Activated naive CD4-positive, alpha-beta T cell treated with anti-CD3 and anti-CD28 coated beads for 36 hours (primary cell): ENCODE measurements at places on chromosomes 13 and 19.

DNA sequence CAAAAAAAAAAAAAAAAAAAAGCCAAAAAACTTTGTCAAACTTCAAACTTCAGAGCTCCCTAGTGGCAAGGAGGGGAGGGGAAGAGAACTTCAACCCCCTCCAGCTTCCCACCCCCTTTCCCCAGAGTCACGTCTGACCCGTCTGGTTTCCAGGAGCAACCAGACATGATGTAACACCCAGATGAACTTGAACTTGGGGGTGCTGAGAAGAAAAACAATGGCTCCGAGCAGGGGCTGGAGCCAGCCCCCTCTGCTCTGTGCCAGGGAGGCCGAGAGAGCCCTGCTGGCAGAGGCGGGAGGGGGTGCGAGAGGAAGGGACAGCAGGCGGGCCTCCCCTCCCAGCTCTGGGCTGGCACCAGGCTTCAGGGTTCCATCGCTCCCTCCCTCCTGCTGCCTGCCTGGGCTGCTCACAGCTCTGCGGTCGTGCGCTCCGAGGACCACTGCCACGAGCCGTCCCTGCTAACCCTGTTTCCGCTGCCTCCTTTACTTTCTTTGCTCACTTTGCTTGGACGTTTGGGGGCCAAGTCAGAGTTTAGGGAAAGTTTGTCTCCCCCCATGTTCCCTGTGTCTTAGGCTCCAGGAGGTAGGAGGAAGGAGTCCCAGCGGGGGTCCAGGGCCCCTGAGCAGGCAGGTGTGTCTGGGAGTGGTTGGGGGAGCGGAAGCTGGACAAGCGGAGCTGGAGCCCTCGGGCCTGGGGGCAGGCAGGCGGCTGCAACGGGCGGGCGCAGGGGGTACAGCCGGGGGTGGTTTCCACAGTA, 11.1 kb downstream of the LYL1 start:
- no peak for DNase-seq

- DNase-seq: no peak
These were observed 68.2 kb downstream of the MBD3L1 start for GRCh38 chr19:8900421-8900820.

GRCh38 chr19:902446-903226, 9.4 kb downstream of the RNU6-9 start:
- no peak for DNase-seq

- no peak for DNase-seq
These were observed 115.3 kb downstream of the STOML3 start for GRCh38 chr13:38875186-38875875.

GRCh38 chr19:50486823-50487515, 10.3 kb upstream of the GARIN5A start:
- DNase-seq: peak; percentile 75

DNA sequence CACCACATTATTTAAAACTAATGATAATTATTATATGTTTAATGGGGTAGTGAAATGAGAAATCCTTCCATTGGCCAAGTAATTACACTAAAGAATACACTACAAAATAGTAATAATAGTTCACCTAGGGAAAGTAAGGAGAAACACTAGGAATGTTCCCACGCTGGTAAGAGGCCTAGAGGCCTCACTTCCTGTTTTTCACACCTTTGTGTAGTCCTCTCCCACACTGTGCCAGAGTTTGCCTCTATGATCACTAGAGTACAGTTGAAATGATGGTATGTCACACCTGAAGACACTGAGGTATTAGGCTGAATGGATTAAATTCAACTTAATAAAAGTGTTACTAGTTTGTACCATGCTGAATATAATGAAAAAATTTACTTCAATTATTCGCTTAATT, 1348.0 kb upstream of the ATXN8OS start:
- no peak for DNase-seq

- no peak for DNase-seq
These were observed 1.3 kb upstream of the AKT2 start for GRCh38 chr19:40286235-40286970.

GRCh38 chr13:44197791-44198770, 175.5 kb upstream of the SERP2 start:
- peak; percentile 65 for DNase-seq

GRCh38 chr13:98766697-98767096, 14.2 kb upstream of the SLC15A1 start:
- no peak for DNase-seq

- DNase-seq: peak; percentile 48
These were observed 19.9 kb downstream of the TINCR start for GRCh38 chr19:5547881-5548280.

DNA sequence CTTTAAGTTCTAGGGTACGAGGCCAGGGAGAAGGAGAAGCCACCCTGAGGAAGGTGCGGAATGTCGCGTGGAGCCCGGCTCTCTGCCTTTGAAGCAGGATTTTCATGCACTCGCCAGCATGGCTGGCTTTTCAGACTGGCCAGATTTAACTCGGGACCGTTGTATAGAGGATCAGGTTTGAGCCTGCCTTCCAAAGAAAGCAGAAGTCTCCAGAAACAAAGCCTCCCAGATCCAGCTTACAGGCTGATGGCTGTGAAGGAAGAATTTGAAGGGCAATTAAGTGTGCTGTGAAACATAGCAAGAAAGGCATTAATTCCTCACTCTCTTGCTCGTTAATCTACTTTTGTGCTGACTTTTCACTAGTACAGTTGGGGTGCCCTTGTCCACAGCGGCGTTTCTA, 140.2 kb downstream of the SOX1 start:
- no peak for DNase-seq

DNA sequence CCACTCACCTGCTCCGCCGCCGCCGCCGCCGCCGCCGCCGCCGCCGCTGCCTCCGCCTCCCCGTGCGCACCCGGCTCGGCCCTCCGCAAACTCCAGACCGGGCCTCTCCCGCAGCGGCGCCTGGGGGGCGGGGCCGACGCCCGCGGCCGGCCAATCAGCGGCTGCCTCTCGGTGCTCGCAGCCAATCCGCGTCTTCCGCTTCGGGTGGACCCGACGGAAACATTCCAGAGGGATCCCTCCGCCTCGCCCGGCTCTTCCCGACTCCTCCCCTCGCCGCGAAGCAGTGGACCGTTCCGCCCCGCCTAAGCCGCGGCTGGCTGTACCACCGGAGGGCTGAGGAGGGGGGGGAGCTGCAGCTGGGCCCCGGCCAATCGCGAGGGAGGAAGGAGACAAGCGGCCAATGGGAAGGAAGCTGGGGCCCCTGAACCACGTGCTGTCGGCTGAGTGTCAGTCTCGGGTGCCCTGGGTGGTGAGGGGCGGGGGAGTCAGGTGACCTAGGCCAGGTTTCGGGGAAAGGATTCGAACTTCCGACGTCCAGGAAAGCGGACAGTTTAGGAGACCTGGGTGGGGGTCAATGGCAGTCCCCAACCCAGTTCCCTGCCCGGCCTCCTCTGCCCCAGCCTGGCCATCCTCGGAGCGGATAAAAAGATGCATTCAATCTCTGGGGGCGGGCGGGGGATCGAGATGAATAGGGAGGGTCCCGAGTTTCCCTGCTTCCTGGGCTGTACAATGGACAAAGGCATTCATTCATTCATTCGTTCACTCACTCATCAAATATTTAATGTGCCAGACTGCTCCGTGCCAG, at the start of gene GIPC1:
Gene GIPC1 (minus strand): TSS at position 99 of the 805 bp plus-strand sequence. CDS start 13,151 bp downstream, outside the sequence.
- peak; percentile 85 for DNase-seq

DNA sequence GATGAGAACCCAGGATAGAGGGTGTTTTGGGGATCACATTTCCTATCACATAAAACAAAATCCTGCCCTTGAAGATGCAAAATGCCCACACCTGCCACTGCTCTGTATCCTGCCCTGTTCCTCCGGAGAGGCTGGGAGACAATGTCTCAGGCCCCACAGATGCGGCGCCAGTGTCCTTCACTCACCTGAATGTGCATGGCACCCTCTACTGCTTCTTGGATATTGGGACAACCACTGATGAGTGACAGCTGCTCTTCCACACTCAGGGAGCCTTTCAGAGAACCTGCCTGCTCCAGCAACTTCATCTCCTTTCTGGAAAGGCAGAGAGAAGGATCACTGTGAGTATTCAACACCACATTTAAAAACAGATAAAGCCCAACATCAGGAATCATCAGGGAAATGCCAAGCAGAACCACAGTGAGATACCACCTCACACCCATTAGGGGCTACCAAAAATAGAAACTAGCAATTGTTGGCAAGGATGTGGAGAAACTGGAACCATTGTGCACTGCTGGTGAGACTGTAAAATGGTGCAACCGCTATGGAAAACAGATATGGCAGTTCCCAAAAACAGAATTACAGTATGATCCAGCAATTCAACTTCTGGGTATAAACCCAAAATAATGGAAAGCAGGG, 36.4 kb downstream of the CRYL1 start:
- DNase-seq: peak; percentile 30

DNA sequence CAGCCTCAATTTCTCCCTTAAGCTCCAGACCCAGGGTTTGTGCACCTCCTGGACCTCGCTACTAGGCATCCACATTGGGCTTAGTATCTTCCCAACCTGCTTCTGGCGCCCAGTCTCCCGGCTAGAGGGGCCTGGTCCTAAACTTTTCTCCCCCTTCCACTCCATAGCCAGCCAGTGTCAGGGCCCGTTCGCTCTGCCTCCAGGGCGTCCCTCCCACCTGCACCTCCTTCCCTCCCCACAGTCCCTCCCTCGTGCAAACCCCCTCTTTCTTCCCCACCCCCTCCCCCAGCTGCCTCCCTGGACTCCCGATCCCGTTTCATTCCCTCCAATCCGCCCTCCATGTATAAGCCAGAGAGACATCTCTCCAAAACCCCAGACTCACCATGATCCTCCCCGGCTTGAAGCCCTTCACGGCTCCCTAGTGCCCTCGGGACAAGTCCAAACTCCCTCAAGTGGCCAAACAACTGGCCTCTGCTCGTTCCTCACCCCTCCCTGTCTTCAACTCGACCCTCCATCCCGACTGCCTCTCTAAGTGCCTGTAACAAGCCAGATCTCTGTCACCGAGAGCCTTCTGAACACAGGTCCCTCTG, 997 bp upstream of the SAMD4B start:
- peak; percentile 43 for DNase-seq

DNA sequence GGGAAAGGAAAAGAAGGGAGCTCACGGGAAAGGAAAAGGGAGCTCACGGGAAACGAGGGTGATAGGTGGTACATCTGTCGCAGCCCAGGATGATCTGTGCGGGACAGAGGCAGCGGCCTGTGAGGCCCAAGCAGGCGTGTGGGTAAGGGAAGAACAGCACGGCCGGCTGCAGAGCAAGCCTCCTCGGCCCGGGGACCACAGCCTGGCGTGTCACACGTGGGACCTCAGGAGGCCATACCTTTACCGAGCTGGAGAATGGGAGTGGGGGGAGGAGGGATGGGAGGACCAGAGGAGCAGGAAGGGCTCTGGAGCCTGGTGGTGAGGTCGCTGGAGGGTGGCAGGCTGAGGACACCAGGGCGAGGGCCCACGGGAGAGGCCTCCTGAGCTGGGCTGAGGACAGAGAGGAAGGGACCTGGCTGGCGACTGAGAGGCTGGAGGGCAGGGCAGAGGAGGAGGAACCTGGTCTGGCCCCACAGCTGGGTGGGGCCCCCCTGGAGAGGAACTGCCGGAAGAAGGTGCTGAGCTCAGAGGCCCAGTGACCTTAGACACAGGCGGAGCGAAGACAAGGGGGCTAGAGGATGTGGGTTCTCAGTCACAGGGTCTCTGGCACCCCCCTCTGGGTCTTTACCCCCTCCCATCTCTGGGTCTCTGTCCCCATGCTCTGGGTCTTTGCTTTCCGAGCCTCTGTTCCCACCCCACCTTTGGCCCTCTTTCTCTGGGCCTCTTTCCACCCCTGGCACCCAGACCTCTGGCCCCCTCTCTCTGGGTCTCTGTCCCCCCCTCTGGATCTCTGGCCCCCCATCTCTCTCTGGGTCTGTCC, 2.9 kb upstream of the FTL start:
- peak; percentile 62 for DNase-seq

DNA sequence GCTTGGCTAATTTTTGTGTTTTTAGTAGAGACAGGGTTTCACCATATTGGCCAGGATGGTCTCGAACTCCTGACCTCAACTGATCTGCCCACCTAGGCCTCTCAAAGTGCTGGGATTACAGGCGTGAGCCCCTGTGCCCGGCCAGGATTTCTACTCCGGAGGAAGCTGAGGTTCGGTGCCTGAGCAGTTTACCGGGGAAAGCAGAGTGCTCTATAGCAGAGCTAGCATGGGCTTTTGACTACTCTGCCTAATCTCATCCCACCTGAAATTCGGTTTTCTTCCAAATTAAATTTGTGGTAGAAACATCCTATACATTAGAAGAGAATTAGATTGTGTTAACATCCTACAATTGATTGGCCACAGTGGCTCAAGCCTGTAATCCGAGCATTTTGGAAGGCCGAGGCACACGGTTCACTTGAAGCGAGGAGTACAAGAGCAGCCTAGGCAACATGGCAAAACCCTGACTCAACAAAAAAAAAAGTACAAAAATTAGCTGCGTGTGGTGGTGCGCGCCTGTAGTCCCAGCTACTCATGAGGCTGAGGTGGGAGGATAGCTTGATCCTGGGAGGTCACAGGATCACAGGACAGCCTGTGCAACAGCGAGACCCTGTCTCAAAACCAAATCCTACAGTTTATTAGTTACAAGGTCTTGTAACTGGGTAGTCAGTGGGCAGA, 1.6 kb downstream of the RPL13A start:
- no peak for DNase-seq

- no peak for DNase-seq
These were observed 26.9 kb upstream of the IGFL4 start for GRCh38 chr19:46067691-46068090.

GRCh38 chr13:35600137-35600536, 123.6 kb upstream of the MAB21L1 start:
- no peak for DNase-seq

DNA sequence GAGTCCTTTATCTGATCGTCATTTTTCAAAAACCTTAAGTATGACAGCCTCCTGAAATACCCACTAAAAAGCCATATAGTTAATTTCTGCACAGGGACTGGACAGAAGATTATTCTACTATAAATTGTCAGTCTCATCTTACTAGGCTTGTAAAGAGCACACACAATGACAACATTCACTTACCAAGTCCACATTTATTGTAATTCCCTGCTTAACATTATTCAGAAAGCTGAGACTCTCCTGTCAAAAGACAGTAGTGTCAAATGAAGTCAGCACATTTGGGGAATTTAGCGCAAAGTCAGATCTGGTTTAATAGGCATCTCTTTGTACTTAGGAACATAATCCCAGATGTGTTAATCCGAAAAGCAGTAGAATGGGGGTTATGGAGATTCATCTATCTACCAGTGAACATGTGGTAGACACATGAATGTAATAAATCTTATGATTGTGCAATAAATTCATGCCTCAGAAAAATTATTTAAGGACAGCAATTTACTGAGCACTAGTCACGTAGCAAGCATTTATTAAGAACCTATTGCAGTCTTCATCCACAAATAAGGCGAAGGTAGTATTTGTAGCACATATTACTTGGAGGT, 224.6 kb upstream of the GPC6 start:
- no peak for DNase-seq

- DNase-seq: peak; percentile 57
These were observed 4.7 kb upstream of the IRS2 start for GRCh38 chr13:109790942-109791605.

- no peak for DNase-seq
These were observed 29.1 kb upstream of the MAP3K10 start for GRCh38 chr19:40162104-40162503.
